ENCODE measurements at places on chromosomes 6 and 20.

- DNase-seq = no peak
Observed at GRCh38 chr6:158768436-158768835, 50.7 kb downstream of the EZR start.

DNA sequence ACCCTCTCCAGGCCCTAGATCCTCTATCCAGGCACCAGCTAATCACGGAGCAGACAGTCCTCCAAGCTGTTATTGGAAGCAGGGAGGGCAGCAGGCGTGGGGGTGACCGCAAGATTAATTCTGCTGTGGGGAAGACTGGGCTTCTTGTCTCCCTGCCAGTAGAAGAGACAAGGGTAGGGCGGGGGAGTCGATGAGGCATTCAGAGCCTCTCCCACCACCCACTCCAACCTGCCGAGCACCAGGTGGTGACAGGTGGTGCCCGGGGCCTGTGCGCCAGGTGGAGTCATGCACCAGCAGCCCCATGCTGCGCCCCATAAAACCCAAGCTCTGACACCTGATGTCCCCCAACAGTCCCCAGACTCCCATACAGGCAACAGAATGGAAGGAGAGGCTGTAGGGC, 89.6 kb downstream of the CDH22 start:
- no peak for DNase-seq

- no peak for DNase-seq
Observed at GRCh38 chr6:71190809-71191208, 97.8 kb upstream of the OGFRL1 start.

DNA sequence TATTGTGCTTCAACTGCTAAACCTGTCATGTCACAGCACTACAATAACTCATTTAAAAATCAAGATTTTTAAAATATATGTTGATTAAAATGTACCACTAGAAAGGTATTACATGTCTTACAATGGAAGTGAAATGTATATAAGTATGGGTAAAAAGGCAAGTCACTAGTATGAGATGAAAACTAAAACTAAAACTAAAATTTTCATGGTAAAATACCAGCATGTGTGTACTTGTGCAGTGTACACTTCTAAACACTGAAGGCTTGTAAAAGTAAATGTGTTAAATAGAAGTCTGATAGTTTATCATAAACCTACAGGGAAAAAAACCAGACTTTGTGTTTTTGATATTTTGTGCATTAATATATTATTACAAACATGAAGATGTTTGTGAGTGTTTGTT, 13.7 kb upstream of the TMEM244 start:
- no peak for DNase-seq

DNA sequence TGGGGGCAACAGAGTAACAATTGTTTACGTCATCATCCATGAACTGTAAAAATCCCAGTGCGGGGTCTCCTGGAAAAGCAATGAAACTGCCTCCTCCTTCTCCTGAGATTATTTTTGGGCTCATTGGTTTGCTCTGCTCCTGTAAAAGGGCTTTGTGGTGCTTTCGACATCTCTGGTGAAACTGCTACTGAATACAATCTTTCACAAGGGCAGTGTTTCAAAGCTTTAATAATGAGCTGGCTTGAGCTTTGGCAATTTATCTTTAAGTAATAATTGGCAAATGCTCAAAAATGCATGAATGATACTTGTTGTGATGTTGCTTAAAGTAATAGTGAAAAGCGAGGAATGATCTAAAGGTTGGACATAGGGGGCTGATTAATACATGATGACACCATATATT, 43.5 kb upstream of the ENPP1 start:
- DNase-seq = no peak

DNA sequence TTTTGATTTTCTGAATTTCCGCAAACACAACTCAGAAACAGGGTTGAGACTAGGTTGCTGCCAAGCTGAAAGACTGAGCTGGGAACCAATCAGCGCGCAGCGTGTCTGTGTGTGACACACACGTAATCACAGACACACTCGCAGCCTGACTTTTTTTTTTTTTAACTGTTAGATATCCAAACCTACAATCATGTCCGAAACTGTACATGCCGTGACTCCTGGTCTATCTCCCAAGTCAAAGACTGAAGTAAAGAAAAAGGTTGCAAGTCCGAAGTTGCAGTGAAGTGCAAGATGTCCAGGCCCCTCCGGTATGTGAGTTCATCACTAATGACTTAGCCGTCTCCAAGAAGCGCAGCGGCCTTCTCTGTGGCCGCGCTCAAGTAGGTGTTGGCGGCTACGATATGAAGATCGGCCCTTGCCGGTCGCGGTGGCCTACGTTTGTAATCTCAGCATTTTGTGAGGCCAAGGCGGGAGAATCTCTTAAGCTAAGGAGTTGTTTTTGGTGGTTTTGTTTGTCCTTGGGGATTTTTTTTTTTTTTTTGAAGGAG, 108.2 kb downstream of the HFE start:
- DNase-seq = peak; percentile 44

DNA sequence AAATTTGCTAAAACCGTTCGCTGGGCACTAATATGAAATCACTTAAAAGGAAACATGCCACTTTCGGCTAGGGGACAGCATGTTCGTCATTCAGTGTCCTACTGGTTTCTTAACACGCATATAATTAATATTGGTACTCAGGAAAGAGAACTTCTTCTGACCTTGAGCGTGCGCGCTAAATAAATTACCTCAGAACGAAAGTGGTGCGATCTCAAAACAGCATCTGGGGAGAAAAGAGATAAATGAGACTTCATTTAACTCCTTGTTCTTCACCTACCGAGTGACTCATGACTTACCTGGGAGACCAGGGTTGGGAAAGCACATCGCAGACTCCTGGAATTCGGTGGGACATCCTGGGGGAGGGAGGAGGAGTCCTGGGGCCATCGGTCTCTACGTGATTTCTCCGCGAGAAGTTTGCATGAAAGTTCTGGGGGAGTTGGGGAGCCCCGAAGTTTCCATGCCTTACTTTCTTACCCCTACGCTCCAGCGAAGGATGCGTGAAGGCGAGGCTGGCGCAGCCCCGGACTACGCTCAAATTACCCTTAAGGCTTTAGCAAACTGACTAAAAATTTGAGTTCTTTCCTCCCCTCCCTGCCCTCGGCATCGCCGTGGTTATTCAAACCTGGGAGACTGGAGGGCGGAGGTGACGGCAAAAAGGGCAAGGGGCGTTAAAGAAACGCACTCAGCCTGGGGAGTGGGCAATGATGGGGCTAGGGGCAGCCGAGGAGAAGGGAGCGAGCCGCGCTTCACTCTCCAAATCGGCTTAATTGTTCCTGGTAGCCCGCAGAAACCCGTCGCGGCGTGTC, 1.1 kb upstream of the BEND6 start:
- DNase-seq = no peak

DNA sequence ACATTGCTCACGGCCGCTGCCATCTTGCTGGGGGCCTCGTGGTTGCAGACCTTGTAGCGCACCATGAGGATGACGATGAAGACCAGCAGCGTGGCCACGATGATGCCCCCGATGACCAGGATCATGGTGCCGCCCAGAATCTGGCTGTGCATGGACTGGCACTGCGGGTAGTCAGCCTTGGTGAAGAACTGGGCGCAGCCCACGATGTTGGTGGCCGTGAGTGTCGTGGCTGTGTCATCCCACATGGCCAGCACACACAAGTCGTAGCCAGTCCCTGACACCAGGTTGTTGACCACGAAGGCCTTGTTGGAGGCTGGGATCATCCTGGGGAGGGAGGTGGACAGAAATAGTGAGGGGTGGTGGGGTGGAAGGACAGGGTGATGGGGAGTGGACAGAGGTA, 194.6 kb downstream of the LRFN2 start:
- no peak for DNase-seq

DNA sequence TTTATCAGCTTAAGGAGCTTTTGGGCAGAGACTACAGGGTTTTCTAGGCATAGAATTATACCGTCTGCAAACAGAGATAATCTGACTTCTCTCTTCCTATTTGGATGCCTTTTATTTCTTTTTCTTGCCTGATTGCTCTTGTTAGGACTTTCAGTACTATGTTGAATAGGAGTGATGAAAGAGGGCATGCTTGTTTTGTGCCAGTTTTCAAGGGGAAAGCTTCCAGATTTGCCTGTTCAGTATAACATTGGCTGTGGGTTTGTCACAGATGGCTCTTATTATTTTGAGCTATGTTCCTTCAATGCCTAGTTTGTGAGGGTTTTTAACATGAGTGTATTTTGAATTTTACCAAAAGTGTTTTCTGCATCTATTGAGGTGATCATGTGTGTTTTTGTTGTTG, 192.8 kb upstream of the PHACTR1 start:
- no peak for DNase-seq

DNA sequence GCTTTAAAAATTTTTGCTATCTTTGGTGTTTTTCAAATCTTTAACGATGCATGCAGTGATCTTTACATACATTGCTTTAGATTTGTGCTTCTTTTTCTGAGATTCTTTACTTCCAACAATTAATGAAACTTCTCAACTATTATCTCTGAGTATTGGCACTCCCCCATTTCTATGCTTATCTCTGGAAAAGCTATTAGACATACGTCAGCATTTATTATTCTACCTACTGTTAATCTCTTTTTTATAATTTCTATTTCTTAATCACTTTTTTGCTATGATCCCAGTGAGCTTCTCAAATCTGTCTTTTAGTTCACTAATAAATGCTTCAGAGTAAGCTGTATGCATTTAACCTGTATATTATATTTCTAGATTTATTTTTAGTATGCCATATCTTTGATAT, 264.2 kb upstream of the TFAP2D start:
- no peak for DNase-seq

DNA sequence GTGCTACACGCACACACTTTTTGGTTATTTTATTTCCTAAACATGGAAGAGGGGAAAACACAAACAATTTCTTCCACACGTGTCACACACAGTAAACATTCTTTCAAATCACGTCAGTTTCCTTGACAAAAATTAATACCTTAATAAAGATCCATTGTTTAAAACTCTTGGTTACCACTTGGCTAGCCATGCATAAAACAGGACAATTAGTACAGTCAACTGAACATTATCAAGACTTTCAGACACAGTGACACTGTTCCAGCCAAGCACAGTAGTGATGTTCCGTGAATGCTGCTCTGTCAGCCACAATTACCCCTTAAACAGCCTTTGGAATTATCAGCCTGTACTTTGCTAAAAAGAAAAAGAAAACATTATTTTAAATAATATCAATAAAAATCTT, 50.8 kb downstream of the GMDS start:
- DNase-seq = no peak

DNA sequence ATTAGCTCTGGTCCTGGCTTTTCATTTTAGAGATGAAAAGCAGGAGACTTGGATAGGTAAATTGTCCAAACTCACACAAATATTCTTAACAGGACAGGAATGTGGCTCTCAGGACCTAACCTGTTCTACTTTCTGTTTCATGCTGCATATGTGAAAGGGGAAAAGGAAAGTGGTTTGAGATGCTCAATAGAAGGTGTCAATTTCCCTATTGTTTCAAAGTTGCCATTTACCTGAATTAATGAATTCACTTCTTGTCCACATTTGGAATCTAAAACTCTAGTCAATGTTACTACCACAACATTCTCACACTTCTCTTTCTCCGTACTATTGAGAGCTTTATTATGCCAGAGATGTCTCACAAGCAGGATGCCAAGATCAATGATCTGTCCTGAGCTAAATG, 4.8 kb upstream of the EFHC1 start:
- no peak for DNase-seq

DNA sequence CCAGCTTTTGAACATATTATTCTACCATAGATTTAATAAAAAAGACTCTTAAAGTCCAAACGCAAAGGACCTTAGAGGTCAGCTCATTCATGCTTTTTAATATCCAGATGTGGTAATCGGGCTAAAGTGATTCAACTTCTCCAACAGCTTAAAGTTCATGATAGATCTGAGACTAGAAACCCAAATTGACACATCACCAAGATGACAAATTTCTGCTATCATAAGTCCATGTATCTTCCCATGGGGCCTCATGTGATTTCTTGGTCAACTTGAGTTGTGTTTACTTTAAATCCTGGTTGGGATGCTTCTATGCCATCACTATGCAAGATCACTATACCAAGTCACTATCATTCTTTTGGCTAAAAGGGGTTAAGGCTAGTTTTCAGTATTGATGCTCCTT, 56.0 kb downstream of the SLC24A3 start:
- DNase-seq = no peak

GRCh38 chr20:51329845-51330244, 212.7 kb downstream of the NFATC2 start:
- DNase-seq = no peak

DNA sequence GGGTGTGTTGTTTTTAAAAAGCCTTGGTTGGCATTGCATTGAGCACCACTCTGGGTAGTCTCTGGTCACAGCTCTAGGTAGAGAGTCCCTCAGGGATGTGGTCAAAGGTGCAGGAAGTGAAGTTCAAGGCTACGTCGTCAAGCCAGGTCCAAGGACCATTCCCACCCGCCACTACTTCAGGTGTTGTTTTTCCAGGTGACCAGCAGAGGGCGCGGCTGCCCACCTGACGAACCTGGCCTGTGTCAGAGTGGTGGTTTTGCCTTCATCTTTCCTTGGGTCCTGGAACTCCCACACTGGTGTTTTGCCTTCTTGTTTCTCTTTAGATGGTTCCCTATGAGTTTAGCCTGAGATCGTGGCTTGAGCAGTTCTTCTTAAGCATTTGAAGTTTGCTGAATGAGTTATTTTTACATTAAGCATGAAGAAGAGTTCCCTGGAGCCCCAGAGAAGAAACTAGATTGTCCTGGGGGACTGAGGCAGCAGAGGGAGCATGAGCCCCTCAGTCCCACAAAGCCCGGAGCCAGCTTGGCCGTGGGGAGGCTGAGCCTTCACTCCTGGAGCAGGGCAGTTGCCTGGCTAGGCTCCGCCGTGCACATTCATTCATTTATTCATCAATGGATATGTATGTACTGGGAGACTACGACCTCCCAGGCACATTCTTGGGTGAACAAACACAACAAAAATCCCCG, 5.6 kb upstream of the PHACTR3 start:
- peak; percentile 76 for DNase-seq

GRCh38 chr6:85923013-85923430, 280.3 kb upstream of the SYNCRIP start:
- no peak for DNase-seq

DNA sequence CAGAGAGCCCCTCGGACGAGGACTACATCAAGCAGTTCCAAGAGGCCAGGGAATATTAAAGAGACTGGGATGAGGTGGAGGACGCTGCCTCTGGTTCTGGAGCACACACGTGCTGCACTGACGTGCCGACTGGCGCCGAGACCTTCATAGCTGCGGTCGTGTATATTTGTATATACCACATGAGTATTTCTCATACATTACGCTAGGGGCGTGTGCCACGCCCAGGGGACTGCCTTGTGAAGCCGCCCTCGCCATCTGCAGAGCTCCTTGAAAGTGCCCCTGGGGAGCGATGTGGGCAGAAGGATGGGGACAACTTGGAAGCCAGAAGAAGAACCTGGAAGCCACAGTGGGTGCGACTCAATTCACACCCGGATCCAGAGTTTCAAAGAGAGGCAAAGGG, 78.3 kb downstream of the ISM1 start:
- DNase-seq = no peak

GRCh38 chr6:83708970-83709747, at the start of gene SNAP91:
SNAP91 (minus strand) TSS chr6:83709101; CDS start chr6:83707927, 1,174 bp downstream.
- peak; percentile 73 for DNase-seq

GRCh38 chr20:24968278-24968800, 19.3 kb downstream of the CST7 start:
- DNase-seq = no peak

Data from hypothalamus (tissue), 51 donors.